ENCODE measurements at places on chromosomes 7 and 10.

GRCh38 chr7:6198689-6199595 is 73.5 kb downstream of the CYTH3 start:
- DNase-seq, result no peak

DNA sequence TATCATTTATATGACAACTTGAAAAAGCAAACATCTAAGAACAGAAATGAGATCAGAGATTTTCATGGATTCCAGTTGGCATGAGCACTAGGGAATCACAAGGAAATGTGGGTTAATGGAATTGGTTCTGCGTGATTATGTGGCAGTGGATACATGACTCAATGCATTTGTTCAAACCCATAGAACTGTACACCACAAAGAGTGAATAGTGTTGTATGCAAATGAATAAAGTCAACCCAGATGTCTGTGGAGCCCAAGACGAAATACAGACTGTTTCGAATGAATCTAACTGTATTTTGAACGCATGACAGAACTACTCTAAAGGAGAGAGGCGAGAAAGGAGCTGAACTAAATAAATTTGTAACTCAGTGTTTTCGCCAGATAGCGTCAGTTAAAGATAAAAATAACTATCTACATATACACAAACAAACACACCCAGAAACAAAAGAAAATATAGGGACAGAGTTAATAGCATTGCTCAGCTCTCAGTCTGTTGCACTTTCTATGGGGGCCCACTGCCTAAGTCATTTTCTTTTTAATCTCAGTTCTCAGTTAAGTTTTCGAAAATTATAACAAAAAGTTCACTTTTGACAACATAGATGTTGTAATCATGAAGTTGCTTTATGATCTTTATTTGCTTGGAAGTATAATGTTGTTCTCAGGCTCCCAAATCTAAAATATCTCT is 636.7 kb upstream of the SEMA3D start:
- no peak for DNase-seq

DNA sequence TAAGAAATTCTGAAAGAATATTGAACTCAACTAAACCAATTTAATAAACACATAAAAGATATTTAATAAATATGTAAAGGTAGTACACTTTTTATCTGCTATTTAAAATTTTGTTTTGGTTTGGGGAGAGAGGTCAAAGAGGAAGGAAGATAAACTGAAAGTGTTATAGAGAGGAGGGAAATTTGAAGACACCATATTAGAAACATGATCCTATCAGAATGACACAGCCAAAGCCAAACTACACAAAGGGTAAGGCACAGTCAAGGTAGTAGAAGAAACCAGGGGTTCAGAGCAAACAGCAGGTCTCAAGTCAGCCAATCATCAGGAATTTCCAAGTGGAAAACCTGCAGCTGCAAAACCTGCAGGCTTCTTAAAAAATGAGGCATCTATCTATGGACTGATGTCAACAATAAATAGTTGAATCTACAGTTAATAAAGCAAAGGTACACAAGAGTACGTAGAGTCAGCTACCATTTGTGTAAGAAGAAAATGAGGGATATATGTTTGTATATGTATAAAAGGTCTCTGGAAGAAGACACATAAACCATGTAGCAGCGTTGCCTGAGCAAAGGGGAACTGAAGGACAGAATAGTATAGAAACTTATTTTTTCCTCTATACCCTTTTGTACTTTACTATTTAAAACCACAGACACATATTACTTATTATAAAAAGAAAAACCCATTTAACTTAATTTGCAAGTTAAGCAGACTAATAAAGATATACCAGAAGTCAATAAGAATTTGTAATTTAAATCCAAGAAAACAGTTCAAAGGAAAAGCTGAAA is 10.0 kb downstream of the ZNF800 start:
- no peak for DNase-seq

- DNase-seq, result no peak
These were observed 45.3 kb upstream of the SP8 start for GRCh38 chr7:20831956-20832355.

DNA sequence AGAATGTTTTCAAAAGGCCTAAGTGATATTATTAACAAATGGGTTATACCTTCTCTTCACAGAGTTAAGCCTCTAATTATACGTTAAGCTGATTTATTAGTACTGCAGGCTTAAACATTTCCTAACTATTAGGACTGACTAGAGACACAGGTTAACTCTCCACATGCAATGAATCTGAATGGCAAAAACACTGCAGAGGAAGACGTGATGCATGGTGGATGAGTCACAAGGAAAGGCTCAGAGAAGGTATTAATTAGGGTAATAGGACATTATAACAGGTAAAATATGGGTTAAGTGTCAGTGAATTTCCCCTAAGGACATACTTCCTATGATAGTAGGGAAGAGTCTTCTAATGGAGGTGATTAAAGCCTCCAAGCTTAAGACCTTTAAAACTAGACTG is 24.7 kb upstream of the SEM1 start:
- DNase-seq, result no peak

- DNase-seq, result no peak
These were observed 25.1 kb upstream of the AOAH start for GRCh38 chr7:36749282-36749960.

- DNase-seq, result peak; percentile 27
These were observed 4.3 kb upstream of the GIMAP5 start for GRCh38 chr7:150732786-150733481.

DNA sequence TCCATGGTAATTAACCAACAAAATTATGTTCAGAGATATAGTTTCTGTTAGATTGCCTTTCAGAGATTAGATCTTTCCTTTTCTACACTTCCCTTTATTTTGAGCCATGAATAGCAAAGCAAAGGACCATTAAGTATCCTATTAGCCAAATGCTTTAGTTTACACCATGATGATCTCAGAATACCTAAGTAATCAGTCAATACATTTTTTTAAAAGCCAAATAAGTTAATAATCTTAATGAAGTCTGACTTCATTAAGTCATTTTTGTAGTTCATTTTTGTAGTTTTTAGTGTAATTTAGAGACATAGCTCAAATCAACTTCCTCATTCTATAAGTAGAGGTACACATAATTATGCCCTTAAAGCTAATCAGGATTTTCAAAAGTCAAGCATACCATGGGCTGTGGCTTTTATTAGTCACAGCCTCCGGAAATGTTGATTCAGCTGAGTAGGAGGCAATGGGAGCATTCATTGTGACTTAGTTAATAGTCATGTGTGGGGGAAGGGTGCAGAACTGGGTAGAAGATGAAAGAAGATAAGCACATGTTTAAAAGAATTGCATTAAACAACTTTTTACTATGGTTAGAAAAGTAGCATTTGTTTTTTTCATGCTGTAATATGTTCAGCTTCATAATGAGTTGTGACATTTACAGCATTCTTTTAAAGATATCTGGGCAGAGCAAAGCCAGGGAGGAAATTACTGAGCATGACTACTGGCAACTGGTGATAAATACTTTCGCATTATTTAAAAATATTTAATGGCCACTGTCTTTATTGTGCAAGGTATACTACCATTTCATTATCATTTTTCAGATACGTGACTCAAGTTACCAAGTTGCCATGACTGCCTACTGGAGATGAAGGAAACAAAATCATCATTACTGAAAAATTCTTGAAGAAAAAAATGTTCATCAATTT is 57.3 kb upstream of the CCDC71L start:
- DNase-seq, result peak; percentile 73

- no peak for DNase-seq
These were observed 24.1 kb downstream of the KAZALD1 start for GRCh38 chr10:101085846-101086245.

GRCh38 chr10:50635286-50635685 is 11.5 kb upstream of the SGMS1 start:
- DNase-seq, result no peak
